Iris pigment epithelial cell (primary cell): ENCODE measurements at places on chromosomes 13 and 19.

DNA sequence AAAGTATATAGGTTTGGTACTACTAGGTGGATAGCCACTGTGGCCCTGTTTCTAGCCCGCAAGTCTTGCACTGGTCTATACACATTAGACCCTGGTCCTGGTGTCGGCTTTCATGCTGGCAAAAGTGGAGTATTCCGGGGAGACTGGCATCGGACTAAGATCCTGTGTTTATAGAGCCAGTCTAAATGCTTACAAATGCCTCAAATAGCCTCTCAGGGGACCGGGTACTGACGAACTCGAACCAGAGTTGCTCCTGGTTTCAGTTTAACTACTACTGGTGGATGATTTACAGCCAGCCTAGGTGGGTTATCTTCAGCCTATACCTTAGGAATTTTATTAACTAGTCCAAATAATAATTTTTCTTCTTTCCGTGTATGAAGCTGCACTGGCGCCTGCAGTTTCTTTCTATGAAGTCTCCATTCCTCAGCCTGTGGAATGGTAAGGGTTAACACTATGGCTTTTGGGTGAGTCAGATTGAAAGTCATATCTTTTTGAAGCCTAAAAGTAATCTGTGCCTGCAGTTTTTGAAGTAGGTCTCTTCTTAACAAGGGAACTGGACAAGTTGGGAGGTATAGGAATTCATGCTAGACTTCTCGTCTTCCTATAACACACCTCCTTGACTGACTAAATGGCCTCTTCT is 51.3 kb downstream of the OR10H4 start:
- DNase-seq, result no peak

DNA sequence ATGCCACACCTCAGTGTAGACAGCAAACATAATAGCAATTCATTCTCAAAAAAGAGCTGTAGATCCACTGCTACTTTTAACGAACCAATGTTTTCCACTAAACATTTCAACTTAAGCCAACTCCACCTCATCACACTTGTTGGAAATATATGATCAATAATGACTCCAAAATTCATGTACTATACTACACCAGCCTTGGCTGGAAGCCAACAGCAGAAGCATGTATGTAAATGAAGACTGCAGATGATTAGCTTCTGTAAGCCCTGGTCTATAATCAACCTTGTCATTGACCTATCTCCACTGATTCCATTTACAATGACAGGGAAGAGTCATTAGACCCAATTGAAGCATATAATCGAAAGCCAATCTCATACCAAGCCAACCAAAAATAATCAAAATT is 71.7 kb downstream of the STK24 start:
- no peak for DNase-seq

GRCh38 chr13:98307463-98308085 is 130.5 kb upstream of the RNF113B start:
- DNase-seq, result peak; percentile 66

DNA sequence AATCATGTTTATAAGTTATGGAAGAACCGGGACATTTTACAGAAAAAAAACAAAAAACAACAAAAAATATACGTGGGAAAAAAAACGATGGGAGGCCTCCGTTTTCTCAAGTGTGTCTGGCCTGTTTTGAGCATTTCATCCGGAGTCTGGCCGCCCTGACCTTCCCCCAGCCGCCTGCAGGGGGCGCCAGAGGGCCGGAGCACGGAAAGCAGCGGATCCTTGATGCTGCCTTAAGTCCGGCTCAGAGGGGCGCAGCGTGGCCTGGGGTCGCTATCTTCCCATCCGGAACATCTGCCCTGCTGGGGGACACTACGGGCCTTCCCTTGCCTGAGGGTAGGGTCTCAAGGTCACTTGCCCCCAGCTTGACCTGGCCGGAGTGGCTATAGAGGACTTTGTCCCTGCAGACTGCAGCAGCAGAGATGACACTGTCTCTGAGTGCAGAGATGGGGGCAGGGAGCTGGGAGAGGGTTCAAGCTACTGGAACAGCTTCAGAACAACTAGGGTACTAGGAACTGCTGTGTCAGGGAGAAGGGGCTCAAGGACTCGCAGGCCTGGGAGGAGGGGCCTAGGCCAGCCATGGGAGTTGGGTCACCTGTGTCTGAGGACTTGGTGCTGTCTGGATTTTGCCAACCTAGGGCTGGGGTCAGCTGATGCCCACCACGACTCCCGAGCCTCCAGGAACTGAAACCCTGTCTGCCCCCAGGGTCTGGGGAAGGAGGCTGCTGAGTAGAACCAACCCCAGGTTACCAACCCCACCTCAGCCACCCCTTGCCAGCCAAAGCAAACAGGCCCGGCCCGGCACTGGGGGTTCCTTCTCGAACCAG is 1.8 kb upstream of the APOE start:
- DNase-seq, result peak; percentile 59

DNA sequence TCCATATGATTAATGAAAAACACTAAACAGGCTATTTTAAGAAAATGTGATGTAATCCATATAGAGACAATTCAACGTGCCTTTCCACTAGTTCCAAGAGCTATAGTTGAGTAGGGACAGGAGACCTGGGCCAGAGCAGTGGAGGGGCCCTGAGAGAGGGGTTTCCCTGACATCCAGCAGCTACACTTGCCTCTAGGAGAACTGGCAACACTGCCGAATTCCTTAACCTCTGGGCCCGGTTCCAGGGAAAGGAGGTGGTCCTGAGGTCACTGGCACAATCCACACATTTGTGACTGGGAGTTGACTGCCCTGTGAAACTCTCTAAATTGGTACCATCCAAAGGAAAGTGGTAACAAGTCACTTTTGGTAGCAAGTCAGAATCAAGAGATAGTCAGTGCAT is 264.4 kb downstream of the DCLK1 start:
- no peak for DNase-seq

- no peak for DNase-seq
These were observed 23.8 kb downstream of the ZNF787 start for GRCh38 chr19:56097306-56097705.

DNA sequence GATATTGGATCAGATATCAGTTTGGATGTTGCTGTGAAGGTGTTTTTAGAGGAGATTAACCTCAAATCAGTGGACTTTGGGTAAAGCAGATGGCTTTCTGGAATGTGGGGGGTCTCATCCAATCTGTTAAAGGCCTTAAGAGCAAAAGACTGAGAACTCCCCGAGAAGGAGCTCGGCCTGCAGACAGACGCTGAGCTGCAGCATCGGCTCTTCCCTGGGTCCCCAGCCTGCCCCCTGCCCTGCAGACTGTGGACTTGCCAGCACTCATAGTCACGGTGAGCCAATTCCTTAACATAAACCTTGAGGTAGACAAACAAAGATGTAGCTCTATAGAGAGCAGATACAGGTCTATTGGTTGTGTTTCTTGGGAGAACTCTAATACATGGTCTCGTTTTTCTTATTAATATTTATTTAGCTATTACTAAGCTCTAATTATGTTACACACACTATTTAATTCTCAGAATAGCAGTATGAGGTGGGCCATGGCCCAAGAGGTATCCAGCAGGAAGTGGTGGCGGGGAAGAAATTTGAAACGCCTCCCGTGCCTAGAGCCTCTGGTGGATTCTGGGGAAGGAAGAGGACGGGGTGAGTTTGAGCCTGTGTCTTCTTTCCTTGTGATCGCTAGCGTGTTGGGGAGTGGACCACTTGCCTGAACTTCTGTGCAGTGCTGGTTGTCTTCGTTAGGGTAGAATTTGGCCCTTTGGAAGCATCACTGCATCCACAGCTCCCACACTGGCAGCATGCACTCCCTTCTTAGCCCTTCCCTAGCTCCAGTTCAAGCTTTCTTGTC is 305.3 kb downstream of the TEX29 start:
- no peak for DNase-seq

DNA sequence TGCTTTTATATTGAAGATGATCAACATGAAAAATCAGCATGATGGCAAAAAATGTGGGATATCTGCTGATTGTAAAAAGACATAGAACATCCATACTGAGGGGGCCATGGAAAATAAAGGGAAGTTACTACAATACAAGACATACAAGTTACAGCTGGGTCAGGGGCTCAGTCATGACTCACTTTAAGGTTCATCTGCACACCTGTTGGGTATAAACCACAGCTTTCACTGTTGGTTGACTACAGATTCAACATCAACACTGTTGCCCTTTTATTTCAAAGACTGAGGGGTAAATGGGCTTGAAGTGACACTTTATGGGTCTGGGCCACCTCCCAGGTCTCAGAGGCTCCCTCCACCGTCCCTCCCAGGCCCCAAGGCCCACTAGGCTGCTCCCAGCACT is 98.1 kb upstream of the IRS2 start:
- no peak for DNase-seq

DNA sequence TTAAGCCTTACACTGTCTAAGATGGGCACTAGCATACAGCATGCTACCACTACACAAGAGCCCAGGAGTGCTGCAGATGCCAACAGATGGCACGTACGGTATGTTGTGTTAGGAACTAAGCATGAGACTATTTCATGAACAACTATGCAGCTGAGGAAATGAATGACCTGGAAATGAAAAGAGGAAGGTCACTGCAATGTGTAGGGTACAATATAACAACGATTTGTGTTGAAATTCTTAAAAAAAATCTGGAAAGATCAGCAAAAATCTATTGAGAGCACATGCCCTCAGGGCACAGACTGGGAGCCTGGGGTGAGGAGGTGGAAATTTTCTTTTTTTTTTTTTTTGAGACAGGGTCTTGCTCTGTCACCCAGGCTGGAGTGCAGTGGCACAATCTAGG is 14.4 kb downstream of the HAUS8 start:
- no peak for DNase-seq

GRCh38 chr19:58380662-58381459 is at the start of gene ZNF837:
Gene ZNF837, minus strand, starts transcription at chr19:58381030. Its CDS starts 11,698 bp downstream, at chr19:58369332.
- DNase-seq, result peak; percentile 100

DNA sequence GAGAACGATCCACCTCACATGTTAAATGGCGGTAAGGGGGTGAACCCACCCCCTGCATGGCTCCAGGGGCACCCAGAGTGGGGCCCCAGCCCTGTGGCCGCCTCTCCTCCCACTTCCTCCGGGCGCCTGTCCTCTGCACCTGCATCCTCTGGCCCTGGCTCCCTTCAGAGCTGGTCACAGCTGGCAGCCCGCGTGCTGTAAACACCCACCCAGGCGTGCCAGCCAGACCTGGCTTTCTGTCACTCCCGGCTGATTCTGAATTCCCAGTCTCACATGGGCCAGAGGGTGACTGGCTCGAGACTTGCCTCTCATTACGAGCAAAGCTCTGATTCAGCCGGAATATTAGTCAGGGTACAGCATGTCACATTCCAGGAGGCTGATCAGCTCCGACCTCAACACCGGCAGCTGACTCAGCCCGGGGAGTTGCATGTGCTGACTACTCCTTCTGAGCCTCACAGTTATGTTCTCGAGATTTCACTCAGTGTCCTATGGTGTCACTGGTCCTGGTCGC is 75.1 kb downstream of the GNG7 start:
- peak; percentile 99 for DNase-seq
